ENCODE measurements at places on chromosomes 6 and 20.

DNA sequence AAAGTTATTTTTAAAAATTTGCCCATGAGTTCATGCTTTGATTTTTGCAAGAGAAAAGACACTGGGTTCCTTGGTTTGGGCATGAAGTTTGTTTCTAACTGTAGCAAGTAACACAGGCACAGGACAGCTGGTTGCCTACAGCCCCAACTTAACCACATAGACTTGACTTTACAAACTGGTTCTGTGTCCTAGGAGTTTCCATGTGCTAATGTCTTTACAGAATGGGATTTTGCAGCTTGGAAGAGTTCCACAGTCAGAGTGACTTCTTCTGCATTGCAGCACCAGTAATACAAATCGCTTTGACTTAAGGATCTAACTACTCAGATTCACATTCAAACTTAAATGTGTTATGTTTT is 44.3 kb downstream of the OR2B2 start:
- DNase-seq: no peak

- DNase-seq: no peak
Observed at GRCh38 chr6:76466286-76466685, 393.8 kb upstream of the IMPG1 start.

- DNase-seq: no peak
Observed at GRCh38 chr20:13101706-13102105, 92.9 kb downstream of the SPTLC3 start.

DNA sequence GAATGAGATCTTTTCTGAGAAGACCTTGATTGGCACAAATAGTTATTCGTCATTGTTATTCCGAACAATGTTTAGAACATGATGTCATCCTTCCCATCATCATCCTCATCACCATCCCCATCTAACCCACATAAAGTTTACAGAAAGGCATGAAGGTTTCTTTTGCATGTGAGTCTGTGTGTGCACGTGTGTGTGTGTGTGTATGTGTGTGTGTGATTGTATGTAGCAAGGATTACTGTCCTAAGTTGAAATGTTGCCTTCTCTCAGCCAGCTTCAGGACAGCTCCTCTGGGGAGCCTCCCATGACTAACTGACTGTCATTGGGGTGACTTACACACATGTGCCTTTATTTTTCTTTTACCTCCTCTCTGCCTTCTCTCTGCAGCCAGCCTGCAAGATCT is 113.5 kb downstream of the SLC22A3 start:
- no peak for DNase-seq

DNA sequence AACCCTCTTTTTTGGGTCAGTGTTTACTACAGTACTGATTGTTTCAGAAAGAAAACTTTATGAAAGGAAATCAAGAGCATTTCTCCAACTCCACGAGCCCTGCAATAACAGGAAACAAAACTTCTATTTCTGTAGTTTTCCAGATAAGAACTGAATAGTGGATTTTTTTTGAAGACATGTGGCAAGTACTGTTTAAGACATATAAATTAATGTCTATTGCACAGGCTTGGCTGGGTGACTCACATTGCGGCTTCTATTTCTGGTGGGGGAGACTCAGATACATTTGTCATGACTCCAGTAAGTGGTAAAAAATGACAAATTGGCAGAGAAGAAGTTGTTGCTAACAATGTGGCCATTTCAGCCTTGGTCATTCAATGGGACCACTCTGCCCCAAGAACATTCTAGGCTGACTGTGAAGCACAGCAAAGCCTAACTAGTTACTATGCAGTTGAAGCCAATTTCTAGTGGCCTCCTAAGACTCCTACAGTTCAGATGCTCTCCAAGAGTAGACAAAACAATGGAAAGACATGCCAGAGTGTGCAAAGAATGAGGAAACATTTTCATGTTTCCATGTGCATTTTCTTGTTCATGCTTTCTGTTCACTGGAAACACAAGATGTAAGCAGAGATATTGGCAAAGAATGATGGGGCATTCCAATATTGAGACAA is 200.9 kb downstream of the EDN1 start:
- DNase-seq: peak; percentile 42

- no peak for DNase-seq
Observed at GRCh38 chr6:38025451-38025850, 205.9 kb downstream of the ZFAND3 start.

DNA sequence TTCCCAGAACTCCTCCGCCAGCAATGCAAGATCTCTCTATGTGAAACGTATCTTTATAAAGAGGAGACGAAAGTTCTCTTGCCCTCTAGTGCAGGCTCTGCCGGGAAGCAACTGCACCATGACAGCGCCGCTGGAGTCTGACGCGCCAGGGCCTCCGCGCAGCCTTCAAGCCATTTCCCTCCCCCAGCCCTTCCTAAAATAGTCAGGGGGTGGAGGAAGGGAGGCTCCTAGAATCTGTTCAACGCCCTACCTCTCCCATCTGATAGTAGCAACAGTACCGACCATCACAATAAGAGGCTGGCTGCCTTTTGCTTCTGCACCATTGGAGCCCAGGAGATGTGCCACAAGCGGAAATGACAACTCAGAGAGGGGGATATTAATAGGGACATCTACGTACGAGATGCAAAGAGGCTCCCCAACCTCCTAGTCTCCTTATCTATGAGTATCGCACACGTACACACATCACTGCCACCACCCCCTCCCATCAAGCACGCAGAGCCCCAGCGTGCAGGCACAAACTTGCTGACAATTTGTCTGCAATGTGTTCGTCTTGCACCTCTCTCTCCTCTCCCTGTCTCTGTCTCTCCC is 1.0 kb downstream of the SYNE1 start:
- DNase-seq: no peak

- no peak for DNase-seq
Observed at GRCh38 chr6:157669747-157670216, 153.3 kb upstream of the SNX9 start.

GRCh38 chr6:45488889-45489288 is 111.2 kb upstream of the SUPT3H start:
- no peak for DNase-seq

DNA sequence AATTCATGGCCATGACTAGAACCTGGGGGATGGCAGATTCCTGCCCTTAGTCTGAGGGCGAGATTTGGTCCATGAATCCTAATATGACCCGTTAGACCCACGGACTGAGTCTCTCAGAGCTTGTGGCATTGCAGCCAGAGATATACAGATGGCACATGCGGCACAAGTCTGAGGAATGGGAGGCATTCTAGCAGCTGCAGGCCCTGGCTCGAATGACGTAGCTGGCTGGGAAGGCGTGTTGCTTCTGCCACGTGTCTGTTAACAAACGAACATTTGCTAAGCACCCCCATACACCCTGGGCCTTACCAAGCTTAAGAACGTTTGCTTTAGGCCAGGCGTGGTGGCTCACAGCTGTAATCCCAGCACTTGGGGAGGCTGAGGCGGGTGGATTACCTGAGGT is 68.0 kb downstream of the CD164 start:
- no peak for DNase-seq

- DNase-seq: no peak
Observed at GRCh38 chr6:150894191-150894744, 28.8 kb downstream of the MTHFD1L start.

DNA sequence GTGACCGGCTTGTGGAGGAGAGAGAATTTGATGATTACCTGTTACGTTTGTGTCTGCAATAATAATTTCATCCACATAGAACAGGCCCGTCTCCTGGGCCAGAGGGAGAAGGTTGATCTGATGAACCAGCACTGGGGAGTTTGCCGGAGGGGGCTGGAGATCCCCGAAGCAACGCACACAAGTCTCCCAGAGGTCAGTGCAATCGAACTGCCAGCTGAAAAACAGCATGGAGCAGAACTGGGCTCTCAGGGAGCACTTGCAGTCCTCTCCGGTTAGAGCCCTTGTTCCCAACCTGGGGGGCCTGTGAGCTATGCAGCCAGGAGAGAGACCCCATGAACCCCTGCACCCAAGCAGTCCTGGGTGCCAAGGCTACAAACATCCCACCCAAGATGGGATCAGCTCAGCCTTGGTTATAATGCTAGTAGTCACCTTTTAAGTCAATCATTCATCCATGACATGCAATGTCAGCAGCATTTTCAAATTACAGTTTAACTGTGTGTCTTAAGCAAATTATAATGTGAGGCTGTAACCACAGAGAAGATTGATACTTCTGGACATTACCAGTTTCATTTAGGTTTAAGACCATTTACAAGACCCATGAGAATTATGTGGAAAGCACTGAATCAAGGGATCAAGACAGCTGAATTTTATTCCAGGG is 34.2 kb downstream of the PKHD1 start:
- no peak for DNase-seq

GRCh38 chr6:45922728-45923351 is 92.8 kb downstream of the CLIC5 start:
- peak; percentile 53 for DNase-seq

GRCh38 chr20:38893565-38894090 is 32.6 kb upstream of the FAM83D start:
- peak; percentile 59 for DNase-seq

DNA sequence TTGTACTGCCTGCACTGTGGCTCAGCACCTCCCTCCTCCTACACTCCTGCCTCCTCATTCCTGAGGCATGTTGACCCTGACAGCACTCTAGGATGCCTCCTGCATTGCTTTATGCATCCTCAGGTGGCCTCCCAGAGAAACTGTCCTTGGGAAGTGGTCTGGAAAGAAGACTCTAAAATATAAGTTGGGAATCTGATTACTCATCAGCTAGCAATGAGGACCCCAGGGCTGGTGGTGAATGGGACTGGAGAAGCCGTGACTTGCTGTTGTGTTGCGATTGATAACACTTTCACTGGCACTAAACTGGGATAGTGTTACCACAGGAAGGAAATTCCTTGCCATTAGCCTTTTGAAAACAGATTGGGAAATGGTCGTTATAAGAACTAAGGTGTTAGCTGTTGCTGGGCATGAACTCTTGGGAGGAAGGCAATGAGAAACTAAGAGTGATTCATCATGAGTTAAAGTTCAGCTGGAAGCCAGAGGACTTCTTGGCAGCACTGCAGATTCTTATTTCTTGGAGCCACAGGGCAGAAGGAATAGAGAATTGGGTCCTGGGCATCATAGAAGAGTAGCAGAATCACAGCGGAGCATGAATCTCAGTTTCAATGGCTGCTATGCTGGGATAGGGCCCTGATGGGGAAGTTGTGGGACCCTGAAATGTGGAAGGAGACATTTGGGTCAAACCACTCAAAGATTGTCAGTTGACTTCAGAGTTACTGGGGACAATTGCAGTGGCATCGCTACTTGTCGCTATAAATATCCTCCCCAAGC is 10.1 kb upstream of the SIRPD start:
- peak; percentile 34 for DNase-seq

- DNase-seq: no peak
Observed at GRCh38 chr6:116136933-116137340, 11.0 kb upstream of the COL10A1 start.

GRCh38 chr20:34004227-34004626 is 10.5 kb downstream of the RALY start:
- DNase-seq: no peak

DNA sequence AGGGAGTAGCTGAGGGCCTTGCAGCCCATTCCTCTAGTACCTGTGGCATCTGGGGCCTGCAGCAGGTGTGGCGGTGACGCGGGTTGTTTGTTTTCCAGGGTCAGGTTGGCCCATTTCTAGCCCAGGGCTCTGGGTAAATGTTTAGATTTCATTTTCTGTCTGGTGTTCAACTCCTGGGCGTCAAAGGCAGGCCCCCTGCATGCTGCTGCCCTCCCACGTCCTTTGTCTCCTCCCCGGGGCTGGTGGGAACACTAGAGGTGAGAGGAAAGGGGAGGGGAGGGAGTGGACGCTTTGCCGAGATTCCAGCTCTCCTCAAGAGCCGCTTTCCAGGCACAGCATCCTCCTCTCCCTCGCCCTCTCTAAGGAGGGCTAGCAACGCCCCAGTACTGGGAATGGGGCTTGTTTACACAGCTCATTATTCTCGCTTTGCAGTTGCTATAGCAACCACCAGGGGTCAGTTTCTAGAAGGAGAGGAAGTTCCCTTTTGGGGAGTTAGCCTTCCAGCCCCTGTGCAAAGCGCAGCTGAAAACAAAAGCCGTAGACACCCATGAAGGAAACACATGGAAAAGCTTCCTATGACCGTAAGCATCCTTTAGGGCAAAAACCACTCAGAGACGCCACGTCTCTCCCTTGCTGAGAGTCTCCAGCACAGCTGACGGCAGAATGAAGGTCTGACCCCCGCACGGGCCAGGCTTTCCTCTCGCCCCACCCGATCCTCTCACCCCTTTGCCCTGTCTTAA is 170.6 kb downstream of the LY86 start:
- peak; percentile 14 for DNase-seq

DNA sequence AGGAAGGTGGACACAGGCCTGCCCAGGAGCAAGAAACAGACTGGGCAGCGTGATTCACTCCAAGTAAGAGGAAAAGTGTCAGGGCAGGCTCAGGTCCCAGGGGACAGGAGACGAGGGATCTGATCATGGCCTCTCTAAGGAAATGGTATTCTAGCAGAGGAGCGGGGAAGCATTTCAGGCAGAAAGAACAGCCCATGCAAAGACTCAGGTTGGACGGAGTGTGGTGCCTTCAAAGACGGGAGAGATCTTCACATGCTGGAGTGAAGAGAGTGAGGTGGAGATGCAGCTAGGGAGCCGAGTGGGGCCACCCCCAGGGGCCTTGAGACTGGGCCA is 161.1 kb downstream of the SYCP2 start:
- DNase-seq: no peak

- no peak for DNase-seq
Observed at GRCh38 chr20:44580581-44581268, 1.7 kb upstream of the PKIG start.

- DNase-seq: no peak
Observed at GRCh38 chr20:8903655-8904605, 165.0 kb upstream of the PLCB4 start.

- DNase-seq: no peak
Observed at GRCh38 chr20:58018590-58018989, 209.9 kb downstream of the ANKRD60 start.

DNA sequence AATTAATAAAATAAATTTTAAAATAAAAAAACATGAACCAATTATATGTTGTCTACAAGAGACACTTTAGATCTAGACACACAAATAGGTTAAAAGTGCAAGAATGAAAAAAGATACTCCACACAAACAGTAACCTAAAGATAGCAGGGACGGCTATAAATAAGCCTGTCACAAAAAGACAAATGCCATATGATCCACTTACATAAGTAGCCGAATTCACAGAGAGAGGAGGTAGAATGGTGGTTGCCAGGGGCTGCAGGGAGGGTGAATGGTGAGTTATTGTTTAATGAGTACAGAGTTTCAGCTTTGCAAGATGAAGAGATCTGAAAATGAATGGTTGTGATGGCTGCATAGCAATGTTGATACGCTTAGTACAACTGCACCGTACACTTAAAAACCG is 32.7 kb downstream of the KATNA1 start:
- no peak for DNase-seq

GRCh38 chr6:100726666-100727065 is 154.5 kb downstream of the ASCC3 start:
- DNase-seq: no peak

- no peak for DNase-seq
Observed at GRCh38 chr20:50285376-50286173, 94.9 kb downstream of the CEBPB start.

GRCh38 chr6:75603106-75603420 is 1.4 kb downstream of the SENP6 start:
- no peak for DNase-seq

GRCh38 chr6:109867009-109867969 is 110.8 kb upstream of the GPR6 start:
- DNase-seq: no peak

Data from RKO (cell line).